Activated CD4-positive, alpha-beta memory T cell treated with anti-CD3 and anti-CD28 coated beads, Interleukin-2, amount 10 ng/mL, durations not matched to agents 7 days and 5 days (primary cell): ENCODE measurements at places on chromosomes 6 and 20. TPM values are rescaled to one million over a fixed set of nuclear protein-coding genes. Genes with fewer than 3 reads are reported as not detected.

Gene OR2H1
- total RNA-seq = not detected

Gene BRPF3
- total RNA-seq = 21.8 TPM

Gene SASH1
- 0.98 TPM for total RNA-seq

GRCh38 chr6:143967706-143968376 is 40.2 kb downstream of the PLAGL1 start:
- no peak for DNase-seq

GRCh38 chr6:33147807-33148666 is 44.2 kb downstream of the COL11A2 start:
- DNase-seq = no peak

GRCh38 chr6:110137924-110138887 is 41.3 kb downstream of the WASF1 start:
- no peak for DNase-seq

GRCh38 chr6:35219683-35220326 is 6.0 kb downstream of the SCUBE3 start:
- no peak for DNase-seq

DNA sequence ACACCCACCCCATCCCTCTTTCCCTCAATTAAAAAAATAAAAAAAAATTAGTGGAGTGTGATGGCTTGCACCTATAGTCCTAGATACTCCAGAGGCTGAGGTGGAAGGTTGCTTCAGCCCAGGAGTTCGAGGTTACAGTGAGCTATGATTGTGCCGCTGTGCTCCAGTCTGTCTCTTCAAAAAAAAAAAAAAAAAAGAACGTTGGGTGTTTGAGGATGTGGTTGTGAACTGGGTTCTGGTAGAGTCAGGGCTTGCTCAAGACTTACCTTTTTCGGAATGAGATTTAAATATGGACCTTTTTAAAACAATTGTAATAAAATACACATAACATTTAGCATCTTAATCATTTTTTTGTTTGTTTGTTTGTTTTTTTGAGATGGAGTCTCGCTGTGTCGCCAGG is 211.9 kb downstream of the OR2B2 start:
- DNase-seq = no peak
